ENCODE measurements at places on chromosomes 2 and 18. TPM values are rescaled to one million over a fixed set of nuclear protein-coding genes. Genes with fewer than 3 reads are reported as not detected.

LRPPRC gene
- 56.6 TPM for total RNA-seq

LRP2 gene
- not detected for total RNA-seq

HK2 gene
- total RNA-seq, result 4.0 TPM

CXCR1 gene
- not detected for total RNA-seq

TUBA3D gene
- not detected for total RNA-seq

UCN gene
- total RNA-seq, result not detected

MCM6 gene
- total RNA-seq, result 32.8 TPM

SIX2 gene
- total RNA-seq, result not detected

MAP3K19 gene
- not detected for total RNA-seq

DNAJC5G gene
- not detected for total RNA-seq

RFX8 gene
- total RNA-seq, result 2.3 TPM

Measured in mammary microvascular endothelial cell (primary cell).